ENCODE measurements at places on chromosomes 7 and 10.
A peak's percentile ranks its signal among the peaks of the same experiment; 100 is the strongest.

- DNase-seq, result no peak
Measured at GRCh38 chr10:88974446-88975376, 15.9 kb upstream of the FAS start.

GRCh38 chr10:63783882-63784281, 262.7 kb downstream of the REEP3 start:
- no peak for DNase-seq

DNA sequence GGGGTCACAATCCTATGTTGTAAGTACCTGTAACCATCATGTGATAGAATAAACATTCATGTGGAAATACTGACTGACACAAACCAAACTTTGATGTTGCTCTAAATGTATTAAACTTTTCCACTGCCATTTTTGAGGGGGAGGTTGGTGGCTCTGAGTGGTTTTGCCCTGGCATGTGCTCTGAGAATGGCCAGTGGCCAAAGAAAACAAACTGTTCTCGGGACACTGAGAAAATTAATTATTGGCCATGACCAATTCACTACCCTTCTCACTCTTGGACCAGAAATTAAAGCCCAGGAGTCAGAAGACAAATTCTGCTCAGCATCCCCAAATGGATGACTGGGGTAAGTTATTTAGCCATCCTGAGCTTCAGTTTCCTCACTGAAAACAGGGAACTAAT, 195.9 kb downstream of the XPNPEP1 start:
- no peak for DNase-seq

GRCh38 chr10:121928528-121928884, 675 bp upstream of the ATE1 start:
- peak; percentile 4 for DNase-seq

GRCh38 chr7:27522566-27522965, 140.1 kb downstream of the HIBADH start:
- no peak for DNase-seq

GRCh38 chr10:60684091-60684490, 94.2 kb upstream of the CDK1 start:
- no peak for DNase-seq

DNA sequence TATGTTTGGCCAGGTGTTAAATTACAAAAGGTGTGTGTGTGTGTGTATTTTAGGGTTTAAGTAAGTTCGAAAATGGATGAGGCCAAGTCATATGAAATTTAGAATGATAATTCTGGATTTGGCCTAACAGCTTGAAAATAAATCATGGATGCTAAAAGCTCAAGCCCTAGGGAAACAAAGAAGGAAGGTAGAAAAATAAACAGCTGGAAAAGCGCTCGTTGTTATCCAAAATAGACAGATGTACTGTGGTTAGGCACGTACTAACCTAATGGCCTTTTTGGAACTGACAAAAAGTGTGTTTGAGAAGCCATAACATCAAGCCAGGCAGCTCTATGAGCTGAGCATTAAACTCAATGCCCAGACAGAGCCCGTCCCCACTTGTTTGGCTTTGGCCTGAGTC, 17.5 kb upstream of the PALS2 start:
- no peak for DNase-seq

DNA sequence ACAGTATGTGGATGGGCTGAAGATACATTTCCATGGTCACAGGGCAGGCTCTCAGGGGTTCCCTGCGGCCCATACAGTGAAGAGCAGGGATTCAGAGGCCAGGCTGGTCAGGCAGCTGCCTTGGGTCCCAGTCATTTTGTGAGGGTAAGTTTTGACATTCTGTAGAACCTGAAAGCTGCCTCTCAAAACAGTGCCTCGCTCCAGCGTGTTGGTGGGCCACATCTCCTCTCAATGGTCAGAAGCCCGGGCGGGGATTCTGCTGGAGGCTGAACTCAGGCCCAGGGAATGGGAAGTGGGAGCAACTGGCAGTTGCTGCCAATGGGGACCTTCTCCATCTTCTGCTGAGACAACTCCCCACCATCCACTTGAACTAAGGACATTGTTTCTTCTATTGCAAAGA, 190.0 kb downstream of the PTPN20 start:
- DNase-seq, result no peak

DNA sequence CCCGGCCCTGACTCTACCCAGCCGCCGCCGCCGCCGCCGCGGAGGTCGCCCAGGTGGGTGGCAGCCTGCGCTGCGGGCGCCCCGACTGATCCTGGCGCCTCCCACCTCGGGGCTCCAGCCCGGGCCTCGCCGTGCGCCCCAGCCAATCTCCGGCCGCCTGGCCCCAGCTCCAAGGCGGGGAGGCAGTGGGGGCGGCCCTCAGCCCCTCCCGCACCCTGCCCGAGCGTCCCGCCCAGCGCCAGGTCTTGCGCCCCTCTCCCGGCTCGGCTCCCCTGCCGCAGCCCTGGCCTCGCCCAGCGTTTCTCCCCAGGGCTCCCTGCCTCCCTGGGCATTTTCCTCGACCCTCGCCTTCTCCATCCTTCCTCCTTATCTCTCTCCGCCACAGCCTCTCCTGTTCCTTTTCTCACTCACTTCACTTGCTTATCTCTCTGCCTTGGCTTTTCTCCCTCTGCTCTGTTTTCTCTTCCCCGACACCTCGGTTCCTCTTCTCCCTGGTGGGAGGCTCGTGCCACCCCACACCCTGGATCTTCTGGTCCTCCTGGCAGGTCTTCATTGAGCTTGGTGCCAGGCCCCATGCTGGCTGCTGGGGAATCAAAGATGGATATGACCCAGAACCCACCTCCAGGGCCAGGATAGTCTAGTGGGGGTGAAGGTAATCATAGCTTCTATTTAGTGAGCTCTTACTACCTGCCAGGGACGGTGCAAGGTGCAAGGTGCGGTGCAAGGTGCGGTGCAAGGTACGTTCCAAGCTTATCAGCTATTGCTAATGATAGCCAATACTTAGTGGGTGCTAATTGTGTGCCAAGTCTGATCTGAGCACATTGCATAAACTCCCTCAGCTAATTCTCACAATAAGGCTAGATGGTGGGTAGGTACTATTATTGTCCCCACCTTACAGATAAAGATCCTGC, at the start of gene SFRP5:
SFRP5 (minus strand) TSS at position 87 of the 911 bp plus-strand sequence. CDS start 166 bp downstream, outside the sequence.
- no peak for DNase-seq

GRCh38 chr10:101570428-101571270, 17.4 kb downstream of the POLL start:
- DNase-seq, result no peak

GRCh38 chr10:33412653-33413361, 78.3 kb upstream of the NRP1 start:
- no peak for DNase-seq

DNA sequence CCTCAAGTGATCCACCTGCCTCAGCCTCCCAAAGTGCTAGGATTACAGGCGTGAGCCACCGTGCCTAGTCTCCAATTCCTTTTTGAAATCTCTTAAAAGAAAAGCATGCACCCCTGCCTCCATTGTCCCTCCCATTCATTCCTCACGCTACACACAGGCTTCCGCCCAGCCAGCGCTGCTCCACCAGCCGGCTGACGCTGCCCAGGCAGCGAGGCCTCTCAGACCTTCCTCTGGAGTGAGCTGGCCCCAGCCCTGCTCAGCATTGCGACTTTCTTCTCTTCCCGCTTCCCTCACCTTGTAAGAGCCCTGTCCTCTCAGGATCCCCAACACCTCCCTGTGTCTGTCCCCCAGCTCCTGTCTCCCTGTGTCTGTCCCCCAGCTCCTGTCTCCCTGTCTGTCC, 23.6 kb downstream of the RGS10 start:
- DNase-seq, result no peak

DNA sequence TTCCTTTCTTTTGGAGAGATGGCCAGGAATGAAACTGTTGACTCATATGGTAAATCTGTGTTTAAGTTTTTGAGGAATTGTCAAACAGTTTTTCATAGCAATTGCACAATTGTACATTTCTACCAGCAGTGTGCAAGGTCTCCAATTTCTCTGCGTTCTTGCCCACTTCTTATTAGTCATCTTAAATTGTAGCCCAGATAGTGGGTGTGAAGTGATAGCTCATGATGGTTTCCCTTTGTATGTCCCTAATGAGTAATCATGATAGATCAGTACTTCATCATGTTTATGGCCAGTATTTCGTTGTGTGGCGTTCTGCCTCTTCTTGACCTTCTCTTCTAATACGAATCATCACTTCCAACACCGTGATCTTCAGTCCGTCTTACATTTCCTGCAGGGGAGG, 136.3 kb downstream of the DOCK1 start:
- DNase-seq, result no peak

DNA sequence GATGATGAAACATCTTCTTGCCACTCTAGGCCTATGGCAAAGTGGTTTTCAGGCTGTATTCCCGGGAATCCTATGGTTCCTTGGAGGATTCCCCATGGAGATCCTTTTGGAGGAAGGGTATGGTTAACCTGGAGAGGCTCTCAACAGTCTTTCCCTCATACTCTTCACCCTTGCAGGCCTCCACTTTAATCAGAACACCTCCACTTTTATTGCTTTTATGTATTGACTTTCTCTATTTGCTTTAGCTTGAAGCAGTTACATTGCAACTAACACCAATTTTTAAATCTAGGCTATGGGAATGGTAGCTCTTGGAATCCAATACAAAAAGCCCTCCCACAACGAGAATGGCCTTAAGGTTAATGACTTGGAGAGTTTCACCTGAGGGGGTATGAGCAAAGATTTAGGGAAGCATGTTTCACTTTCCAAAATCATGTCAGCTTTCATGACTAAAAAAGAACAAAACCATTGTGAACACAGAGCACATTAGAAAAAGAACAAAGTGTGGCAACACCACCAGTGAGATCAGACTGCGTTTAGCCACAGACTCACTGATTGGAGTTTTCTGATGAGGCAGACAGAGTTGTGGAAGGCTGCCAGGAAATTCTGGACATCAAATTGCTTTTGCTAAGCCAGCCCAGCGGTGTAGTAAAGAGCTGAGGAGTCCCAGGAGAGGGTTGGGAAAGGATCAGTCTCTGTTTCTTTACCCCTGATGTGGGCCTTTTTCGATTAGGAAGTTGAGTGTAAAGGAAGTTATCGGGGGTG, 130.4 kb upstream of the BMPER start:
- no peak for DNase-seq

DNA sequence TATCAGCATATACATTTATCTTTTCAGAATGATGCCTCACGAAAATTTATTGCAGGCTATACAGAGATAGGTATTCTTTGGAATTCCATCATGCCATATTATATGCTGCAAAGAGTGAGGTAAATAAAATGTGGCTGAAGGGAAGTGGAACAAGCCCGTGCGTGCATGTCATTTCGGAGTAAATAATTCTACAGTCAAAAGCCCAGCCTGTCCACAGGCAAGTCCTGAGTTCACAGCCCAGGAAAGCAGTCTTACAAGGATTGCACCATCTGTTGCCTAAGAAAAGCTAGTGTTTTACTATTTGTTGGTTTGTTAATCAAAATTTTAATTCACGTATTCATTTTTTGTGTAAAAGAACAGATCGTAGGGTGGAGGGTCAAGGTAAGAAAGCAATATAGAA, 292.4 kb upstream of the AKR1E2 start:
- DNase-seq, result no peak

- DNase-seq, result no peak
Measured at GRCh38 chr7:76292213-76292573, 10.3 kb upstream of the HSPB1 start.

DNA sequence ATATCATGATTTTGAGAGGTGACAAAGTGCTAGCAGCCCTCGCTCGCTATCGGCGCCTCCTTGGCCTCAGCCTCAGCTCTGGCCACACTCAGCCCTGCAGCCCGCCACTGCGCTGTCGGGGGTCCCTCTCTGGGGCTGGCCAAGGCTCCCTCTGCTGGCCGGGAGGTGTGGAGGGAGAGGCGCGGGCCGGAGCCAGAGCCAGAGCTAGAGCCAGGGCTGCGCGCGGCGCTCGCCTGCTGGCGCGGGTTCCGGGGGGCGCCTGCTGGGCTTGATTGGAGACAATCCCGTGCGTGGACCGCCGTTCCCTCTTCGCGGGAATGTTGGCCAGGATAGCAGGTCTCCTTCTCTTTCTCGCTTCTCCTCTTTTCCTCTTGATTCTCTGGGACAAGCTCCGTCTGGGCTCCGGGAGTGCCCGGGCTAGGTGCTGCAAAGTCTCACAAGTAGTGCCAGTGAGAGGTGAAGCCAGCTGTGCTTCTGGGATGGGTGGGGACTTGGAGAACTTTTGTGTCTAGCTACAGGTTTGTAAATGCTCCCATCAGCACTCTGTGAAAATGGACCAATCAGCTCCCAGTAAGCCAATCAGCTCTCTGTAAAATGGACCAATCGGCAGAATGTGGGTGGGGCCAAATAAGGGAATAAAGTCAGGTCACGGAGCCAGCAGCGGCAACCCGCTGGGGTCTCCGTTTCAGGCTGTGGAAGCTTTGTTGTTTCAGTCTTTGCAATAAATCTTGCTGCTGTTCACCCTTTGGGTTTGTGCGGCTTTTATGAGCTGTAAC, 43.4 kb upstream of the ELMO1 start:
- DNase-seq, result no peak

- no peak for DNase-seq
Measured at GRCh38 chr7:116356333-116356965, 143.1 kb upstream of the CAV2 start.

DNA sequence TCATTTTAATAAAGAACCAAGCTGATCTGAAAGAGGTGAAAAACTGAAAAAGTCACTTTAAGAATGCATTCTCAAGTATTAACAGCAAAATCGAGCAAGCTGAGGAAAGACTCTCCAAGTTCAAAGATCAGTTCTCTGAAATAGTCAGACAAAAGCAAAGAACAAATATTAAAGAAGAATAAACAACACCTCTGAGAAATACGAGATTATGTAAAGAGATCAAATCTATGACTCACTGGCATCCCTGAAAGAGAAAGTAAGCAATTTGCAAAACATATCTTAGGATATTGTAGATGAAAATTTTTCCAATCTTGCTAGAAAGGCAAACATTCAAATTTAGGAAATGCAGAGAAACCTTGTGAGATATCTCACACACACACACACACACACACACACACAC, 138.4 kb upstream of the HGF start:
- DNase-seq, result no peak

DNA sequence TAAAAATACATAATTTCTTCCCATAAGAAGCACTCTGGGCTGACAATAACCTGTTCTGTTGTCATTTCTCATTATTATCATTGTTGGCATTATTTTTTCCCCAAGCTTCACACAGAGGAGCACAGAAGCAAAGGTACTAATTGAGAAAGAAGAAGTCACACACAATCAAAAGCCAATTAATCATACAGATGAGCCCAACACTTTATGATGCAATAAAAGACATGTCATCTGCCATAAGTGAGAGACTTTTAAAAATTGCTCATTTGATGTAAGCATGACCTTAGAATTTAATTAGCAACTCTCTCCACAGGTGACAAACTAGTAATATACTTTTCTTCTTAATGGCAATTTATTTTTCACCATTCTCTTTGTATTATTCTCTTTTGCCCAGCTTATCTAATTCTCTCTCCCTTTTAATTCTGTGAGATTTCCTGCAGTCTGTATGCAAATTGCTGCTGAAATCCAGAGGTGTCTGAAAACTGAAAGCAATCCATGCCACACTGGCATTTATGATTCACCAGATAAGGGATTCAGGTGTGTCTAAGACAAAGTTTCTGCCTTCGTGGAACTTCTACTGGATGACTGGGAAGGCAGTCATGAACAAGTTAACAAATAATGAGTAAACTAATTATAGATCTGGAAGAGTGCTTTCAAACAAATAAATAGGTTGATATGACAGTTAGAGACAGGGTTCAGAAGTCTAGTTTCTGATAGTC, 203.5 kb downstream of the CHCHD3 start:
- no peak for DNase-seq

GRCh38 chr7:514651-515598, 4.7 kb downstream of the PDGFA start:
- DNase-seq, result no peak

- DNase-seq, result no peak
Measured at GRCh38 chr10:72688208-72688651, 3.7 kb upstream of the MCU start.

GRCh38 chr7:107694386-107694785, 33.8 kb downstream of the SLC26A4 start:
- no peak for DNase-seq
